ENCODE measurements at places on chromosomes 1 and 21.

GRCh38 chr1:27599605-27600497 lies 4.1 kb downstream of the AHDC1 start:
- no peak for DNase-seq

DNA sequence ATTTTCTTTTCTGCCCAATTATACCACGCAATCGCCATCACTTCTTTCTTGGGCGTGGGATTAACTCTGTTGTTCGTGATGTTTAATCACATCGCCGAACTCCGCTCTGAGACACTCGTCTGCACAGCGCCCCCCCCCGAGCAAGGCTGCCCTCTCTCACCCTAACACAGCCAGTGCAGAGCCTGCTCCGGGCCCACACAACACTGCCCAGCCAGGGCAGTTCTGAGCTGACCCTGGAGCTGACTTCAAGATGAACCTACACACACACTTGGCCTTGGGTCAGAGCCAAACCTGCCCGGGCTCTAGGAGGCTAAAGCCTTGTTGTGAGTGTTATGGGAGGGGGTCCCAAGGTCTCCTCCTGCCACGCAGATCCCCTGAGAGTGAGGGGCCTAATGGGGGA lies 64.6 kb upstream of the LRP8 start:
- DNase-seq: no peak

- DNase-seq: no peak
These were observed 16.9 kb upstream of the GLIS1 start for GRCh38 chr1:53755874-53756273.

GRCh38 chr1:154624746-154625643 lies 17.0 kb upstream of the ADAR start:
- DNase-seq: no peak

GRCh38 chr1:68528243-68528642 lies 31.4 kb upstream of the DEPDC1 start:
- no peak for DNase-seq

DNA sequence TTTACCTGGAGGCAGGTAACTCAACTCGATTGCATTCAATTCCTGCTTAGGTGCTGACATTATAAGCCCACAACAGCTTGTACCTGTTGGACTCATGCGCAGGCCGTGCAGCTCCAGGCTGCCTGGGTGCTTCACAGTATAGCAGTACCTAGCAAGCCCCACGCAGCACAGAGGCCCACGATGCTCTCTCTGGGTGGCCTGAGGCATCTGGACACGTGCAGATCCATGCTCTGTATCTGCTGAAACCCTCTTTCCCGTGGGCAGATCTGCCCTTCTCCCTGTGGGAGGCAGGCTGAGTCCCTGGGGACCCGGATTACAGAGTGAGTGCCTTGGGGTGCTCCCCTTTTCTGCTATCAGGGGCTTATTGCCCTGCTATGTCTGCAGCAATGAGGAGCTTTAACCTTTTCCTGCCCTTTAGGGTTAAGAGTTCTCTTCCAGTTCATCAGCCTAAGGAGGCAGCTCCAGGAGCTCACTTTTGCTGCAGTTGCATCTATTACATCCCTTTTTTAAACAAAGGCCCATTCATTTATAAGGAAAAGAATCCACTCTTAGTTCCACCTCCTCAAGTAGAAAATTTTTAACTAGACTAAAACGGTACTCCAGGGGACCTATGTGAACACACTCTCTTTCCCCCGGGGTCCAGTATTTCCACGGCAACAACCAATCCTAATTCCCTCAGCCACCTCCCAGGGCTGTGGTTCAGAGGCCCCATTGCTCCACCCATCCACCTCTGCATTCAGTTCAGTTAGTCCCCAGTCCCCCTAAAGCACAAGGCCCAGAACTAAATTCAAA lies 19.3 kb downstream of the ITPKB start:
- DNase-seq: no peak

DNA sequence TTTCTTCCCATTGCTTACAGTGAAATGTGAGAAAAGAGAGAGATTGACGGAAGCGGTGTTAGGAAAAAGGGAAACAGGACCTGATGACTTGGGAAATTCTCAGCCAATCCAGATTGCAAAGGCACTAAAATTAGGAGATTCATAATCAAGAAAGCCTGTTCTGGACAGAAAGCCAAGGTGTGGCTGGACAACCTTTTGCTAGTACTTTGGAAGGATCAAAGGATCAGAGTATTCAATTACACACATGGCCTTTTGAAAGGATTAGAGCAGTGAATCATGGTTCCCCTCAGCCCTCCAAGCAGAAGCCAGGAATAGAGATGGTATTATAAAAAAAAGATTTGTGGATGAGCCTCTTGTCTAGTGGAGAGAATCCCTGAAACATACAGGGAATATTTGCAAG lies 669.8 kb upstream of the ADAMTS5 start:
- DNase-seq: no peak

- DNase-seq: no peak
These were observed 2.7 kb upstream of the PALMD start for GRCh38 chr1:99643021-99643779.

GRCh38 chr1:29546496-29546895 lies 310.2 kb downstream of the PTPRU start:
- no peak for DNase-seq

- DNase-seq: no peak
These were observed 18.8 kb downstream of the PPP1R12B start for GRCh38 chr1:202367271-202367670.

GRCh38 chr1:113980110-113980509 lies 836 bp downstream of the OLFML3 start:
- DNase-seq: no peak

- no peak for DNase-seq
These were observed 17.9 kb upstream of the FMOD start for GRCh38 chr1:203368624-203369451.

DNA sequence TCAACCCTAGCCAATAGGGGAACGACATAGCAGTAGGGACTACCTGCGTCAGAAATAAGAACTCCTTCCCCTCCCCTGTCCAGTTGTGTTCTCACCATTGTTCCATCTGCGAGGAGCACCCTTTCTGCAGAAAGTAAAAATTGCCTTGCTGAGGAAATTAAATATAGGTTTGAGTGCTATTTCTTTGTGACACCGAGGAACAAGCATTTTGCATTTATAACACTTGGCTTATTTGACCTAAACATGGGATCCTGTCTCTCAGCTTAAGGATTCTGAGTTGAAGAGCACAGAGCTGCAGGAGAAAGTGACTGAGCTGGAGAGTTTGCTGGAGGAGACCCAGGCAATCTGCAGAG lies 10.7 kb upstream of the SH3BGRL3 start:
- no peak for DNase-seq

GRCh38 chr21:21722731-21723130 lies 724.5 kb downstream of the NCAM2 start:
- no peak for DNase-seq

DNA sequence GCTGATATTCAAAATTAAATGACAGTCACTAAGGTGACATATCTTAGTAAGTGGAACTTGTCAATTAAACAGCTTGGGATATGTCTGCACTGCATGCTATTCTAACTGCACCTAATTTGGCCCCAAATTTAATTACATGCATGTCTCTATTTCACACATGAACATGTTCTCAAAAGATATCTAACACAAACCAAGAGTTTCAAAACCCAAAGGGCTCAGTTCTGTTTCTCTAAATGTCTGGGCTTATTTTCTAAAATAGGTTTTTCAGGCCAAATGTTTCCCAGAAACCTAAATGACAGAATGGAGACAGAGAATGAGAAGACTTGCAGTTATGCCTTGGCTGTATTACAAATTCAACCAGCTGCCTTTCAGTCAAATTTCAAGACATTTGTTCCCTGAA lies 11.3 kb downstream of the RAB29 start:
- no peak for DNase-seq

GRCh38 chr1:21828506-21829210 lies 16.6 kb downstream of the LDLRAD2 start:
- no peak for DNase-seq

- DNase-seq: no peak
These were observed 98.0 kb downstream of the WDR4 start for GRCh38 chr21:42781150-42781970.

- DNase-seq: no peak
These were observed 27.8 kb downstream of the ASAP3 start for GRCh38 chr1:23456226-23456625.

- DNase-seq: no peak
These were observed 14.4 kb downstream of the THEMIS2 start for GRCh38 chr1:27886744-27887143.

DNA sequence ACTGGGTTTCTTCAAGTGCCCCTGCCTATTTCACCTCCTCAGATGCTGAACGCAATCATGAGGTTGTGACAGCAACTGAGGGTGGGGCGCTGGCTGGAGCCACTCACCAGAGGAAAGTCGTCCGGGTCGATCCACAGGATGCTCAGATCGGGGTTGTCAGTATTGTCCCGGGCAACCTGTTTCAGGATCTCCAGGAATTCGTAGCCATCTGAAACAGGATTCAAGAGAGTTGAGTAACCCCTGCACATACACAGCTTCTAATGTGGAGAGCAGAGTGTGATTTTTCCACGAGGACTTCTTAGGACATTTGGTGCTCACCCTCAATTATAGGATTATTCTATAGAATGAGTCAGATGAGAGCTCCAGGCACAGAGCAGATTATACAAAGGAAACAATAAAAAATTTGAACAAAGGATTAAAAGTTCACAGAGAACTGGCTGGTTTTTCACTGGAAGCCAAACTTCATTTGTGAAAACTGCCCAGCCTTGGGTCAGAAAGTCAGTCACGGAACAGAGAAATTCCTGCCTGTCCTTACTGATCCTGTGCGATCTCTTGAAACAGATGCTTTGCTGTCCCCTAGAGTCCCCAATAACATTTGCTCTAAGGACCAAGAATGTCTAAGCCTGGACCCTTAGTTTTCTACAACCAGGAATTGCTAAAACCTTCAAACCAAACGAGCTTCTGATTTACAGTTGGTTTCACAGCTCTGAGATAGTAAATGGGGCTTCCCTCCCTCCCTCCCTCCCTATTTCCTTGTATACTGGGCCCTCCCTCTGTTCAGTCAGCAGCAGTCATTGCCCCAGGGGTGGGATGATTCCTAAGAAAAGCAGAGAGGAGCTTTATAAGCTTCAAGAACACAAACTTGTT lies 63.2 kb downstream of the CASQ2 start:
- no peak for DNase-seq

DNA sequence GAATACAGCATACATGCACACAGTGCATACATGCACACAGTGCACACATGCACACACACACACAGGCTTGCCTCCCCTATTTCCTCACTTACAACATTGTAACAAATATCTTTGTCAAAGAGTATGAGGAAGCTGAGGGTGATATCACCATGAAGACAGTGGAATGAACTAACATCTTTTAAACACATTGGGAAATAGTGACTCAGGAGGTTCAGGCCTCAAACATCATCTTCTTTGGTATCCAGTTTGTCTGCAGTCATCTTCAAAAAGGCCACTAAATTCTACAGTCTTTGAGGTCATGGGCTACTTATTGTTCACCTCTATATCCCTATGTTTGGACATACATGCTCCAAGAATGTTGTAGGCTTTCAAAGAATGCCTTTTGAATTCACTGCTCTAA lies 2.1 kb upstream of the LCE2B start:
- no peak for DNase-seq

- DNase-seq: no peak
These were observed 50.0 kb downstream of the BEND5 start for GRCh38 chr1:48726557-48727215.

GRCh38 chr1:210758761-210759160 lies 375.2 kb downstream of the KCNH1 start:
- DNase-seq: no peak

- no peak for DNase-seq
These were observed 3.5 kb upstream of the NBL1 start for GRCh38 chr1:19640363-19641316.

- DNase-seq: no peak
These were observed 58.8 kb upstream of the MAP1LC3C start for GRCh38 chr1:242057745-242058115.

Measured in CD4-positive, alpha-beta T cell treated with Interleukin-6 at 100 ng/mL for 8 hours (primary cell).